ENCODE measurements at places on chromosomes 1 and 21.

DNA sequence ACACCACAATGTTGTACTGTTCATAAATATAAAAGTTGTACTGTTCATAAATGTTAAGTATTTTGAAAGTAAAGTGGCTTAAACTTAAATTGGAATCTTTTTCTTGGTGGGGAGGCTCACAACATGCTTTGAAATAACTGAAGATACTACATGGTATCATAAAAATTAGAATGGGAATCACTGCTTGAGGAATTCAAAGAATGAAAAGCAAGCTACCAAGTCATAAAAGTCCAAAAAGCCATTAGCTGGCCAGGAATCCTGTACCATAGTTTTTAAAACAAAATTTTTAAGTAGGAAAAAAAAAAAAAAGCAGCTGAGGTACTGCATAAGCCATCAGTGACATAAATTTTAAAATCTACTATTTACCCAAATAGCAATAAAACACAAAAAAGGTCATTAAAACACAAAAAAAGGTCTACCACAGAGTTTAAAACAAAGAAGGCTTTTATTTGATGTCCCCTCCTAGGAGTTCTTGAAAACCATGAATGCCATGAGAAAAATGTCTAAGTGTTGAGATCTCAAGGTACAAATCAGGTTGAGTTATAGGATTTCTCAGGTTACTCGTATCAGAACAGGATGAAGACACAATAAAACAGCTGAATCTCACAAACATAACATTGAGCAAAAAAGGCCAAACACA is 8.6 kb downstream of the ZZZ3 start:
- no peak for DNase-seq

GRCh38 chr1:59580257-59580656 is 234.5 kb upstream of the HOOK1 start:
- DNase-seq = no peak

- no peak for DNase-seq
These were observed 30.6 kb downstream of the CDK18 start for GRCh38 chr1:205535096-205535495.

DNA sequence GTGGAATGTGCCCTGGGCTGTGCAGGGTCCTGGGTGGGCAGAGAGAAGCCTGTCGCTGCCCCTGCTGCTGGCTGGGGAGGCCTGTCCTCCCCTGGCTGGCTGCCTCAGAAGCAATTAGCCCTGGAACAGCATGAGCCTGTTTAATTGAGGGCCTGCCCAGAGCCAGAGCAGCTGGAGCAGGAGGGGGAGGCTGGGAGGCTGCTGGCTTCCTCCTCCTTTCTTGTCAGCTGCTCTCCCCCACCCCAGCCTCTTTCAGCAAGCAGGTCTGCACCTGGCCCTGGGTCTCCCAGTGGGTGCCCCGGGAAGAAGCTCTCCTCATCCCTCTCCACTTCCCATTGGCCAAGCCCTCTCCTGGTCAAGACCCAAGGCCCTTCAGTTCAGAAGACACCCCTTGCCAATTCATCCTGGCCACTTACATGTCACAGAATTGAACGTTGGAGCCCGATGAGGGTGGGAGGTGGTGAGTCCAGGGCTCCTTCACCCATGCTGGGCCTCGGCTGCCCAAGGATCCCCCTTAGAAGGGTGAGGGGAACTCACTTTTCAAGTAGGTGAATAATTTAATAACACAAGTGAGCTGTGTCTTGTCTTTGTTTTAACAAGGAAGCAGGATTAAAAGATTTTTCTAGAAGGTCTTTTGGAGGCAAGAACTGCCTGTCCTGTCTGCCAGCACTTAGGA is 13.2 kb downstream of the AMPD2 start:
- no peak for DNase-seq

DNA sequence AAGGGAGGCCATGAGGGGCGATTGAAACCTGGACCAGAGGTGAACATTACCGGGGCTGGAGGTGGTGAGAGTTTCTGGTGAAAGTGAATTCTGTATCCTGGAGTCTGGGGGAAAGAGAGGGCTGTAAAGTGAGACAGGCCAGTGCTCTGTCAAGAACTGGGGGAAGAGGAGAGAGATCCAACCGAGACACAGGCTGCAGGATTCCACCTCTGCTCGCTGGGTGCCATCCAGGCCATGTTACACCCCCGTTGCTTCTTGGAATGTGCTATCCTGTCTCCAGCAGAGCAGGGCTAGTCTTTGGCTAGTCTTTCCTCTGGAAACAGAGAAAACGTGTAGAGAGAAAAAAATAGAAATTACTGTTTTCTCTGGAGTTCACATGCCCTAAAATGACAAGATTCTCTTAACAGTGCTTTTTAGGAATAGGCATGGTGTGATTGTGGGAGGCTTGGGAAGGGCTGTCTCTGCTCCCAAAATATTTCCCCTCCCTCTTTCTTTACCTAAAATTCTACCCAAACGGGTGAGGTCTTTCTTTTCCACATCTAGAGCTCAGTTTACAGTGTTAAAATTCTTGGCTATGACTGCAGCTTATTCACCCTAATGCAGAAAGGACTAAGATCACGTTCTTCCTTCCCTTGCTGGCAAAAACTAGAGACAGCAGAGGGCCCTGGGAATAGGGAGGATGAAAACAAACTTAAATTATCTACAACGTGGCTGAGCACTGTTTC is 16.5 kb upstream of the OVAAL start:
- no peak for DNase-seq

- no peak for DNase-seq
These were observed 227.4 kb downstream of the SDCCAG8 start for GRCh38 chr1:243483071-243483771.

DNA sequence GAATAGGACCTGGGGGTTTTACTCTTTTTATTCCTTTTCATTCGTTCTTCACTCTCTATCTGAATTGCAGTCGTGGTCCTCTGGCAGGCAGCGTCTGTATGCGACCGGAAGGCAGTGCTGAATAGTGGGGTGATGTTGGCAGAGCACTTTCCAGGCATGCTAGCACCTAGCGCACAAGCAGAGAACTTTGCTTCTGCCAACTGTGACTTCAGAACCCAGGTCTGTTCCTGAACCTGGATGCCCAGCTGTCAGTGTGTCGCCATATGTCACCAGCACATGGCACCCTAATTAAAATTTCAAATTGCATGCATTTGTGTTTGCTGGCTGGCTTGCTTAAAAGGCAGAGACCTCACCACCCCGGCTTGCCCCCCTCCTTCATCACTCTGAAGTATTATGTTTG is 116.2 kb downstream of the NFIA start:
- no peak for DNase-seq

DNA sequence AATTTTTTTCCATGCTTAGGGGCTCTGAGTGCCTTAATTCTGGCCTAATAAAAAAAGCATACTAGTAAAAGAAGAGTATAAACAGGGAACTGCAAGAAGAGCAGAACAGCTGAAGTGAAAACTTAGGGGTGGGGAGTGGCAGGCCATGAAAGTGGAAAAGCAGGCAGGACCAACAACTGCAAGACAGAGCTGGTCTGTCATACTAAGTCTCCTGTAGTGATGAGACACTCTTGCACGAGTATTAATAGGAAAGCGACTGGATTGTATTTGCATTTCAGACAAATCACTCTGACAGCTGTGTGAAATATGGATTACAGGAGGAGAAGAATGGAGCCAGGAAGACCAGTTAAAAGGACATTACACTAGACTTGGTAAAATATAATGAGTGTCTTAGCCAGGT is 449.9 kb downstream of the NUF2 start:
- DNase-seq = no peak

DNA sequence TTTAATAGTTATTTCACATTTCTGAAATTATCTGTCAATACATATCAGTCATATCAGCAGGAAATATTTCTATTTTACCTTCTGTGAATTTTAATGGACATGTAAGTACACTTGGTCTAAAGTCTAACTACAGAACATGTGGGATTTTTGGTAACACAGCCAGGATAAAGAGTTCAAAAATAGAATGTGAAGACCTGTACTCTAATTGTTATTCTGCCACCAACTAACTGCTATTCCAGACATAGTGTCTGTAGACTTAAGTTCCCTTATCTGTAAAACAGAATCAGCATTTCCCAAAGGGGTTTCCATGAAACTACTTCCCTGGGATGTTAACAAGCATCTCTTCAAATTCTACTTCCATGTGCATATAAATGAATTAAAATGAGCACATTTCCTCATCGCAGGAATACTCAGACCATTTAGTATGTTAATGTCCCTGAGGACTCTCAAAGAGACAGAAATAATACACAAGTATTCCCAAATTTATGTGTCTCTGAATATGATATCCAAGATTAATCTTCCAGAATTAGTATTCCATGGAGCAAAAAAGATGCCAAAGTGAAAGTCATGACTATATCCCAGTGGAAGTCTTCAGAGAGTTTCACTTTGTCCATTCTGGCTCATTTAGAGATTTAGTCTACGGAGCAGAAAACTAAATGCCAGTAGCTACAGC is 325.6 kb downstream of the NEGR1 start:
- DNase-seq = no peak

GRCh38 chr1:211635597-211636205 is 39.7 kb downstream of the NEK2 start:
- DNase-seq = no peak

GRCh38 chr1:69246109-69246508 is 321.6 kb upstream of the LRRC7 start:
- no peak for DNase-seq

DNA sequence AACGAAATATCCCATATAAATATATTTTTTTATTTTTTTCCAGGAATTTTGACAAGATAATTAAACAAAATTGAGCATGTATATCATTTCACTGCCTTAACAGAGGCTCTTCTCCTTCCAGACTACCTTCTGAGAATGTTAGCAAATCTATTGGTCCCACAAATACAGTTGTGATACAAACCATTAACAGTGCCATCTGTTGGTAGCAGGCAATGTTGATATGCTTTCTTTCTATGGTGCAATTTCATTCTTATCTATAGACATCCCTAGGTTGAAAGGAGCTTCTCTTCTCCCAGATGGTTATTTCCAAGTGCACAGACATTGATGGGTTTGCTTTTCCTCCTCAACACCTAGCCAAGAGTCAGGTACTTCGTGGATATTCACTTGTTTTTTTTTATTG is 303.6 kb downstream of the USH2A start:
- no peak for DNase-seq

DNA sequence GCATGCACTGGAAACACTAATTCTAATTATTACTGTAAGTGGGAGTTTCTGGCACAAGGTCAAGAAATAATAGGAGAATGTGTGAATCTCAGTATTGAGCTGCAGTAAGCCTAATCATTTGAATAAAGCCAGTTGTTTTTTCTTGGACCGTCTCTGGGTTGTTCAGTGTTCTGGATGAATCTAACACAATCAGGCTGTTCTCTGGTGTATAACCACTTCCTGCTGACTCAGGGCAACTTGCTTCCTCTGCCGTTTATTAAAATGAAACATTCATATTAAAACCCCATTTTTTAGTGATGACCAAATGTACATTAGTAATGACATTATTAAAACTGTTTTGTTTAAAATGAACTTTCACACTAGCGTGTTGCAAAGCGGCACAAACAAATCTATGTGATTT is 273.1 kb upstream of the SNX7 start:
- no peak for DNase-seq

GRCh38 chr1:51285055-51285454 is 45.3 kb downstream of the TTC39A start:
- no peak for DNase-seq

GRCh38 chr1:107162745-107163144 is 21.9 kb downstream of the NTNG1 start:
- DNase-seq = no peak

- DNase-seq = no peak
These were observed 189.5 kb downstream of the PATJ start for GRCh38 chr1:61931587-61932279.

- DNase-seq = no peak
These were observed 145.9 kb upstream of the DUSP10 start for GRCh38 chr1:221887758-221888157.

DNA sequence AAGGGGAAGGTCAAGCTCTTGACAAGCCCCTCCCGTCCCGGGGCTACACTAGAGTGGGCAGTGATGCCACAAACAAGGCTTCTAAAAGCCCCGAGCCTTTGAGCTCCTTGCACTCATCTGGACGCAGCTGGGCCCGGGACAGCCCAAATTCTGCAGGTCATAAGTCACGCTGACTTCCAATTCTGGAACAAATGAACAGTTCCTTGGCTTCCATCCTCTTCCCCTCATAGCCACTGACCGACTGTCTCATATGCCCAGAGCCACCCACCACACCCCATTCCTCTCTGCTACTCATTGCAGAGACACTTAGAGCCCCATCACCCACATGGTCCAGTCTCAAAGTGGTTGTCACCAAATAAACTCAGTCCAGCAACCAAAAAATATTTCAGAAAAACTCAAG is 32.8 kb upstream of the PRELP start:
- DNase-seq = no peak

DNA sequence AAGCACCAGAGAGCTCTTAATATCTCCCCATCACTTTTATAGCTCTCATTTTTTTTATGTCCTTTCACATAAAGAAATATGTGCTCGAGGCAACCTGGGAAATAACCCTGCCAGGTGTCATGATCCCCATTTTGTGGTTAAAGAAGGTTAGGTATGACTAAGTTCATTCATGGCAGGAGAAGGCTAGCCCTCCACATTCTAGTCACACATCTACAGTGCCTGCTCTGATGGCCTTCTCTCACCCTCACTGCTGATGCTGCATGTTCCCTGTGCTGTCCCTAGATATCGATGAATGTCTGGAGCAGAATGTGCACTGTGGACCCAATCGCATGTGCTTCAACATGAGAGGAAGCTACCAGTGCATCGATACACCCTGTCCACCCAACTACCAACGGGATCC is 187.5 kb downstream of the TPR start:
- DNase-seq = no peak

GRCh38 chr1:39683591-39684312 is 7.5 kb downstream of the HPCAL4 start:
- DNase-seq = no peak

DNA sequence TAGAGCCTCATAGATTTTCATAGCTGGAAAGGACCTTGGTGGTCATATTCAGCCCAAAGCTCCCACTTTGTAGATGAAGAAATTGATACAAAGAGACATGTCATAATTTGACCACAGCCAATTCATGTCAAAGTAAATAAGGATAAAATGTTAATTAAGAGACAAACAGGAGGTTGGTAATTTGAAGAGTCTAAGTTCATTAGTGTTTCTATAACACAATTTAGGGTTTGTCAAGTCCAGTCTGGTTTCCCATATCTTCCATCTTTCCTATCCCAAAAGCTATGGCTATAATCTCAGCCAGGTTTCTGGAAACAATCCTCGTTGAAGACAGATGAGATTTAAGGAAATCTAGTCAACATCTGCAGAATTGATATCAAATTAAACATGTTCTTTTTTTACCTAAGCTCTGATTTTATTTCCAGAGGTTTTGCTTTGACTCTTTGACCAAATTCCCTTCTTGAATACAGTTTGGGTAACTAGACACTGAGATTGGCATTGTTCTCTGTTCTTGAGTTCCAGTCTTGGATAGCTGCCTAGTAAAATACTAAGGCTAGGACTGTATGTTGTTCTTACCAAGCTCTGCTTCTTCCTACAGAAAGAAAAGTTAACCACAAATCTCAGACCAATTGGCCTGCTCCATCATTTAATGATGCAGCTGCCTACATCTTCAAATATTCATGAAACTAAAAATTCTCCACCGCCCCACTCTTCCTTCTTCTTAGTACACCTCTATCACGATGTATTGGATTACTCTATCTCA is 62.0 kb downstream of the SLC44A5 start:
- no peak for DNase-seq

Data from stimulated activated naive B cell treated with anti-CD40 and anti-IgM and Interleukin-4, amounts not matched to agents 10 μg/mL and 1 μg/mL and 100 μg/mL, for 72 hours (primary cell).